ENCODE measurements at places on chromosomes 1 and 21. TPM values are rescaled to one million over a fixed set of nuclear protein-coding genes. Genes with fewer than 3 reads are reported as not detected.

The KRTAP19-1 gene
- total RNA-seq, result not detected

The LTN1 gene
- total RNA-seq, result 23.7 TPM

The RPTN gene
- total RNA-seq, result not detected

DNA sequence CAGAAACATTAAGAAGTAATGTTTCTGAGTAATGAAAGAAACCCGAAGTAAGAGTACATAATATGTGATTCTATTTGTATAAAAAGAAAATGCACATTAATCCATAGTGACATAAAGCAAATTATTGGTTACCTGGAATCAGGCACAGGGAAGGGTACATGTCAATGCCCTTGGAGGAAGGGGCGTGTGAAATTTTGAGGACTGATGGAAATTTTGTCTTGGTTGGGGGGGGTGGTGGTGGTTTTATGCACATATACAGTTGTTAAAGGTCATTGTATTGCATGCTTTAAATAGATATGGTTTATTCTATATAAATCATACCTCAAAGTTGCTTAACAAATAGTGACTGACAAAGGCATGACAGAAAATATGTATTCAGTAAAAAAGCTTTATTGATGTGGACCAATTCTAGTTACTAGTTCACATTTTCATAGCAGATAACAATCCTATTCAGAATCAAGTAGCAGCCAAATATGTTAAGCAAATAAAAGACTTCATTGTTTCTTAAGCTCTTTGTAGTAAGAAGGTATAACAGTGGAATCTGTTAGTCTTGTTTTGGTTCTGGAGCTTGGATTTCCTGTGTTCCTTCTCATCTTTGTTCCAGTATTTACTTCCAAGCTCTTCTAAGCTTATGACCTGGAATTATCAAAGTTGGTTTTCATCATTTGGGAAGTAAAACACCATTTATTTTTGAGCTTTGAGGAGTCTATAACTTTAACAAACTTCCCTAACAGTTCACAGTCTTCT lies 15.1 kb downstream of the BACH1 start:
- H3K36me3 ChIP-seq, result no peaks in the 10 kb centered on the region
- no peak for DNase-seq
- peaks cover 95% of the 10 kb centered on the region for H3K4me1 ChIP-seq
- H3K4me3 ChIP-seq, result no peak overlapping the region
- no peak overlapping the region for H3K27ac ChIP-seq

- no peaks in the 10 kb centered on the region for H3K36me3 ChIP-seq
- H3K27ac ChIP-seq, result no peak overlapping the region
- no peaks in the 10 kb centered on the region for H3K27me3 ChIP-seq
- DNase-seq, result no peak
Observed at GRCh38 chr1:177145106-177146070, 19.1 kb downstream of the ASTN1 start.

GRCh38 chr1:25780318-25781129 lies 19.5 kb upstream of the SELENON start:
- peaks cover 23% of the 10 kb centered on the region for H3K4me1 ChIP-seq
- no peak for DNase-seq
- no peaks in the 10 kb centered on the region for H3K36me3 ChIP-seq
- no peak overlapping the region for H3K27ac ChIP-seq

GRCh38 chr1:115364046-115364779 lies 26.2 kb upstream of the NGF start:
- H3K4me3 ChIP-seq, result no peak overlapping the region
- no peaks in the 10 kb centered on the region for H3K27me3 ChIP-seq
- peaks cover 9% of the 10 kb centered on the region for H3K4me1 ChIP-seq
- no peaks in the 10 kb centered on the region for H3K36me3 ChIP-seq
- no peak for DNase-seq

- H3K4me3 ChIP-seq, result no peak overlapping the region
- H3K27me3 ChIP-seq, result no peaks in the 10 kb centered on the region
- no peaks in the 10 kb centered on the region for H3K4me1 ChIP-seq
Observed at GRCh38 chr1:220827445-220828178, 40.9 kb downstream of the MTARC1 start.

GRCh38 chr21:34986561-34987500 lies 62.3 kb downstream of the RUNX1 start:
- no peak overlapping the region for H3K4me3 ChIP-seq
- H3K4me1 ChIP-seq, result no peaks in the 10 kb centered on the region
- DNase-seq, result no peak
- no peak overlapping the region for H3K27ac ChIP-seq

- no peak overlapping the region for H3K4me3 ChIP-seq
- no peaks in the 10 kb centered on the region for H3K36me3 ChIP-seq
- H3K27ac ChIP-seq, result peak overlapping the region; percentile 24
- no peak for DNase-seq
- no peaks in the 10 kb centered on the region for H3K27me3 ChIP-seq
Observed at GRCh38 chr1:24827379-24828135, 82.3 kb downstream of the CLIC4 start.

DNA sequence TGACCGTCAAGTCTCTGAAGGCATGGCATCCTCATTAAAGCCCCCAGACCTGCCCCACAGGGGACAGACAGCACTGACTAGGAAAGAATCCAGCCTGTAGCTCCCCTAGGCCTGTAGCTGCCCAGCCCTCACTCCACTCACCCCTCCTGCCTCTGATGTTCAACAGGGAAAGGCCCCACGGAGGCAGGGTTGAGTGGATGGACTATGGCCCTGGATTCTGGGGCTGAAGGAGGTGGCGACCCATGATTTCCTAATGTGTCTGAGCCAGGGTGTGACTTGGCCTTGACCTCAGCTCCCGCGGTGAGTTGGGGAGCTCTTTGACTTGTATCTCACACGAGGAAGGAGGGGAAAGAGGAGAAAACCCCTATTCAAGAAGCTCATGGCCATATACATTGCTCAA lies 238.5 kb upstream of the CSF3R start:
- no peak overlapping the region for H3K4me3 ChIP-seq
- DNase-seq, result no peak
- H3K4me1 ChIP-seq, result no peaks in the 10 kb centered on the region
- H3K27me3 ChIP-seq, result no peaks in the 10 kb centered on the region

Data from gastrocnemius medialis (tissue), 4 donors.